ENCODE measurements at places on chromosomes 5 and 9.

- no peak for DNase-seq
Measured at GRCh38 chr5:127920936-127921335, 162.6 kb upstream of the SLC12A2 start.

DNA sequence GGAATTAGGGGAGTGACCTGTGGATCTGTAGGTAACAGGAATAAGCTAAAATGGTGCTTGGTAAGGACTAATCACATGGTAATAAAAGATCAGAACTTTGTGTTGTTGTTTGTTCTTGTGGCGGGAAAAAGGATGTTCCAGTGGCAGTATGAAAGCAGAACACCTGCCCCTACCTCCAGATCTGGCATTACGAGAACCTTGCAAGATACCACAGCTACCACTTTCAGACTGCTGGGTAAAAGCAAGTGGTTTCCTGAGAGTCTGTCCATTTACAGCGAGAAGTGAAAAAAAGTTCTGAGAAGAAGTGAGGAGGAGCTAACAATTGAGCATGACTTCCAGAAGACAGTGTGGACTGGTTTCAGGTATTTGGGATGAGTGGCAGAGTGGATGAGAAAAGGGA is 252.5 kb downstream of the TLE4 start:
- no peak for DNase-seq

GRCh38 chr5:135537745-135538144 is 2.0 kb upstream of the NEUROG1 start:
- DNase-seq, result no peak

DNA sequence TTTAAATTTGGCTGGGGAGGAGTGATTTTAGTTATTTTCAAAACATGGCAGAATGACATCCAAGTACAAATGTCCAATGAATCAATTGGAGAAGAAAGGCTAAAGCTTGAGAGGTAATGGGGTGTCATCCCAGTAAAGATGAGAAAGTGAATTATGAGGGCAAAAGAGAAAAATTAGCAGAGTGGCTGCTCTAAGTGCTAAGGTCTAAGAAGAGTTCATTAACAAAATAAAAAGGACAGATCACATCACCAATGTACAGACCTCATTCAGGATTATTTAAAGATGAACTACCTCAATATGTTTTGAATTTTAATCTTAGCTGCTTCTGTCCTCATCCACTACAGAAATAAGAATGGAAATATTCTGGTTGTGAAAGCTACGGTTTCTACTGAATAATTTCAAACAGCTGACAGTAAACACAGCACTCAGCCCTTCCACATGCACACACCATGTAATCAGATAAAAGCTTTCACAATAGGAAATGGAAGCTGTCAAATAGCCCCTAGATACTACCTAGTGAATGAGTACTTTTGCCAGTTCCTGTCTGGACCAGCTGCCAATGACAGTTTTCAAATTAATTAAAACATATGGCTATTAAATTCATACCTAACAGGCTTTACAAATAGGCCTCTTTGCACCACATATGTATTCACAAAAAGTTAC is 171.5 kb downstream of the SSBP2 start:
- DNase-seq, result no peak

GRCh38 chr9:89701221-89701798 is 96.5 kb downstream of the GADD45G start:
- no peak for DNase-seq

DNA sequence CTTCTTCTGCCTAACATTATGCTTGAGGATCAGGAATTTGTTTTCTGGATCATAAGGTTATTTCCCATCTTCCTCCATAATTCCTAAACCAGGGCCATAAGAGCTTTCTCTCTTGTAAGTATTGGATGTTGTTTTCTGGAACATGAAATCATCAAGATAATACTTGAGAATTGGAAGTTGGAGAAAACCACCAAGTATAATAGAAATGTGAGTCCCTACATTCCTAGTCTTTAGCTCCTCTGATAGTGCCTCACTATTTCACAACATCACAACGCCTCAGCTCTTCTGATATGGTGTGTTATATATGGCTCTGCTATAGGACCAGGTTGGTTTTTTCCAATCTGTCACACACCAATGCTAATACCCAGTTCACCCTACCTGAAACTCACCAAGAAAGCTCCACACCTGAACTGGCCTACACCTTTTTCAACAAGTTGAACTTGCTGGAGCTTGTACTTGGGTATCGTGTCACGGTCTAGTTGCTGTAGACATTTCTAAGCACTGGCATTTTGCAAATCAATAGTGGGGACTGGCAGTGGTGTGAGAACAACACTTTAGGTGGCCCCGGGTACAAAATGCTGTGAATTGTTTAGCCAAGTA is 141.1 kb downstream of the ACTBL2 start:
- DNase-seq, result no peak

DNA sequence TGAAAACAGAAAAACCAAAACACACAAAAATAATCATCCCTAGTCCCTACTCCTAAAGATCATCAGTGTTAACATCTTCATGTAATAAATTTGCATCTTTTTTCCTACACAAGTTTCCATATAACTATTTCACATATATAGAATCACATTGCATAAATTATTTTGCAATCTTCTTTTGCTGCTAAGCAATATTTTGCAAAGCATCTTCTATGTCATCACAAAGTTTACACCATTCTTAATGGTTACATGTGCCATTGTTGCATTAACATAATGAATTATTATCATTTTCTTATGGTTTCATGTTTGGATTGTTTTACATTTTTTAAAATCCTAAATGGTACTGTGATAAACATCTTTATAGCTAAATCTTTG is 17.8 kb downstream of the SH3TC2 start:
- DNase-seq, result no peak

DNA sequence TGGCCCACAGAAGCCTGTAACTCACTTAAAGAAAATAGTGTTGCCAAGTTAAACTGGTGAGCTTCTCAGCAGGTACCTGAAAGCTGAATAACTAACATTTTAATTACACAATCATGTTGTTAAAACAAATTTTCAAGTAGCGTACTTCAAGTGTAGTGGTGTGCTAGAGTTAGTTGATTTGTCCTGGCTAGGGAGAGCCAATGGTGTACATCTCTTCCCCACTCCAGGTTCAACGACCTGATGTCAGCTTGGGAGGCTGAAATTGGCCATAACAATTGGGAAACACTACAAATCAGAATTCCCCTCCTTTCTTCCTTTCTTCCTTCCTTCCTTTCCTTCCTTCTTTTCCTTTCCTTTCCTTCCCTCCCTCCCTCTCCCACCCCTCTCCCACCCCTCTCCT is 295.3 kb upstream of the SLC24A2 start:
- DNase-seq, result no peak

- no peak for DNase-seq
Measured at GRCh38 chr9:336039-336438, 121.4 kb downstream of the DOCK8 start.

GRCh38 chr5:105782501-105782900 is 1888.2 kb downstream of the EFNA5 start:
- no peak for DNase-seq

DNA sequence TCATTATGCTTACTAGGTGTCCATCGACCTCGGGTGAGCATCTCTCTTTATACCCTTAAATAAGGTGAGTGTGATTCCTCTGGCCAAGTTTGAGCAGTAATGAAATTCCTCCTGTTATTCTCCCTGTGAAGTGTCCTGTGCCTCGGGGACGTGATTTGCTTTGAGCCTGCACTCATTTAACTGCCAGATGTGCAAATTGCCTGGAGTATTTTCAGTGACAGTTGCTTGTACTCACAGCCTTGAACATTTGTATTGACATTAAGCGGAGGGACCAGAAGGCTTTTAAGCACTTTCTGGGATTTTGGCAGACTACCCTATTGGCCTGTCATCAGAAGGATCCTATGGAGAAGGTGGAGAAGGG is 126.9 kb downstream of the DOCK2 start:
- DNase-seq, result no peak

All from BJ (cell line).